ENCODE measurements at places on chromosomes 3 and 15.

DNA sequence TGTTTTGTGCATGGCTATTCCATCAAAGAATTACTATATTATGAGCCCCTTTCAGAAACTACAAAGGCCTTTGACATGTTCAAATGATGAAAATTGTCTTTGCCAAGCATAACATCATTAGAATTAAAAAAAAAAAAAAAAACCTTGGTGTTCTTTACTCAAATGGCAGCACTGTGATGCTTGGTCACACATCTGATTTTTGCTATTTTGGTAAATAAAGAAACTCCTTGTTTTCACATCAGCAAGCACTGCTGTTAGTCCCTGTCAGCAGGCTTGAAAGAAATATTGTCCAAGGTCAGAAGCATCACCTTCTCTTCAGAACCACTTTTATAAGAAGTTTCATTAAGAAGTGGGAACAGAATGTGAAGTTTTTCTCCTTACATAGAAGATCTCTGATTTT, 537.3 kb downstream of the MFSD1 start:
- DNase-seq: no peak

- no peak for DNase-seq
These were observed 427.1 kb upstream of the RASGRP1 start for GRCh38 chr15:38991701-38992100.

DNA sequence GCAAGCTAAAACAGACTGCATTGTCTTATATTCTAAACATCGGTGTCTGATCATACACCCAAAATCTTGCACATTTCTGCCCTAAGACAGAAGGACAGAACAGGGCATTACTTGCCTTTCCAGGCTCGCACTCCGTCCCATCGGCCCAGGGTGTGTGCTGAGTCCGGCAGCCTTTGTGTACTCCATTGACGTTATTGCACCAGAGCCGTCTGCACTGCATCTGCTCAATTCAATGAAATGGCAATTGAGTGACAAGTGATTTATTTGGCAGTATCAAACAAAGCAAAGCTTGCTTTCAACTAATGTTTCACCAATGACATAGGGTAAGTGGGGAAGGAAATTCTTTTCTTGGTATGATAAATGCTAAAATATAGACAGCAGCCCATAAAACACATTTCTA, 40.0 kb downstream of the ADAMTS9 start:
- no peak for DNase-seq

GRCh38 chr3:43892526-43892925, 201.8 kb downstream of the ABHD5 start:
- DNase-seq: no peak

- DNase-seq: no peak
These were observed 23.9 kb downstream of the SLC35A5 start for GRCh38 chr3:112585782-112586181.

GRCh38 chr15:90425726-90426346, 37.8 kb downstream of the IQGAP1 start:
- no peak for DNase-seq

DNA sequence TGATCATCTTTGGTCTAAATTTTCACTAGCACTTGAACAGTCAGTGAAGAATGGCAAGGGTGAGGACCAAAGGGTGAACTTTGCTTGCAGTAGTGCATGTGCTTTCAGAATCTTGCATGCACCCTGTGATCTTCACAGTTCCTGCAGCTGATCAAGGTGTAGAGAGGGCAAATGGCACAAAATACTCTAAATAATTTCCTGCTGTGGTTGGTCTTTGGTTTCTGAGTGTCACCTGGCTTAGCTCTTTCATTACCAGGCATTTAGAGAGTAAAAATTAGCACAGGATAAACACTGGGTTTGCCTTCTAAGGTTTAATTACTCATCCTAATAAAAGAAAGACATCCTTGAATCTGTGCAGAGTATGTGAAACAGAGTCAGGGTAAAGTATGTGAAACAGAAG, 11.4 kb downstream of the TIPARP start:
- DNase-seq: no peak

DNA sequence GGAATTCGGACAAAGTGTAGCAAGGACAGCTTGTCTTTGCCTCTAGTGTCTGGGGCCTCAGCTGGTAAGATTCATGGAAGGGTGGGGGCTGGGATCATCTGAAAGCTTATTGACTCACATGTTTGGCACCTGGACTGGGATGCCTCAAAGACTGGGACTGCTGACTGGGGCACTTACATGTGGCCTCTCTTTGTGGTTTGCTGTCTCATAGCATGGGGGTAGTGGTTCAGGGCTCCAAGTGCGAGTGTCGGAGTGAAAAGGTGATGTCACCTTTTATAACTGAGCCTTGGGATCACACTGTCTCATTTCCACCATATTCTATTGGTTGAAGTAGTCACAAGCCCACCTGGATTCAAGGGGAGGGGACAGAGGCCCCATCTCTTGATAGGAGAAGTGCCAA, 6.8 kb downstream of the MFSD1 start:
- no peak for DNase-seq

DNA sequence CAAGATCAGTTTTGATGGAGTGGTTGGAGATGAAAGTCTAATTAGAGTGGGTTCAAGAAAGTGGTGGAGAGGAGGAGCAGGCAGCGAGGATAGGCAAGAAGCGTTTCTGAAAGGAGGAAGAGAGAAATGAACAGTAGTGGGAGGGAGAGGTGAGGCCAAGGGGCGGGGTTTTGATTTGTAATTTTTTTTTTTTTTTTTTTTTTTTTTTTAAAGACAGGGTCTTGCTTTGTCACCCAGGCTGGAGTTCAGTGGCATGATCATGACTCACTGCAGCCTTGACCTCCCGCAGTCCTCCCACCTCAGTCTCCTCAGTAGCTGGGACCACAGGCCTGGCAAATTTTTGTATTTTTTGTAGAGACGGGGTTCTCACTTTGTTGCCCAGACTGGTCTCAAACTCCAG, 36.6 kb downstream of the MRAS start:
- DNase-seq: no peak

GRCh38 chr15:82843566-82843965, 34.1 kb downstream of the WHAMM start:
- no peak for DNase-seq

DNA sequence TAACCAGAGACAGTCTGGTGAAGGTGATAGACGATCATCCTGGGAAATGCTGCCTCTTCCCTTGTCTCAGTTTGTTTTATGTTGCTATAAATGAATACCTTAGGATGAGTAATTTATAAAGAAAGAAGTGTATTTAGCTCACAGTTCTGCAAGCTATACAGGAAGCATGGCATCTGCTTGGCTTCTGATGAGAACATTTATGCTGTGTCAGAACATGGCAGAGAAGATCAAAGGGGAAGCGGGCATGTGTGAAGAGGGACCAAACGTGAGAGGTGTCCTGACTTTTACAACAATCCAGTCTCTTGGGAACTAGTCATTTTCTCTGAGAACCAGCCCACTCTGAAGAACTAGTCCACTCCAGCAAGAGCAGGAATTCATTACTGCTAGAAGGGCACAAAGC, 9.6 kb downstream of the CMC1 start:
- no peak for DNase-seq

DNA sequence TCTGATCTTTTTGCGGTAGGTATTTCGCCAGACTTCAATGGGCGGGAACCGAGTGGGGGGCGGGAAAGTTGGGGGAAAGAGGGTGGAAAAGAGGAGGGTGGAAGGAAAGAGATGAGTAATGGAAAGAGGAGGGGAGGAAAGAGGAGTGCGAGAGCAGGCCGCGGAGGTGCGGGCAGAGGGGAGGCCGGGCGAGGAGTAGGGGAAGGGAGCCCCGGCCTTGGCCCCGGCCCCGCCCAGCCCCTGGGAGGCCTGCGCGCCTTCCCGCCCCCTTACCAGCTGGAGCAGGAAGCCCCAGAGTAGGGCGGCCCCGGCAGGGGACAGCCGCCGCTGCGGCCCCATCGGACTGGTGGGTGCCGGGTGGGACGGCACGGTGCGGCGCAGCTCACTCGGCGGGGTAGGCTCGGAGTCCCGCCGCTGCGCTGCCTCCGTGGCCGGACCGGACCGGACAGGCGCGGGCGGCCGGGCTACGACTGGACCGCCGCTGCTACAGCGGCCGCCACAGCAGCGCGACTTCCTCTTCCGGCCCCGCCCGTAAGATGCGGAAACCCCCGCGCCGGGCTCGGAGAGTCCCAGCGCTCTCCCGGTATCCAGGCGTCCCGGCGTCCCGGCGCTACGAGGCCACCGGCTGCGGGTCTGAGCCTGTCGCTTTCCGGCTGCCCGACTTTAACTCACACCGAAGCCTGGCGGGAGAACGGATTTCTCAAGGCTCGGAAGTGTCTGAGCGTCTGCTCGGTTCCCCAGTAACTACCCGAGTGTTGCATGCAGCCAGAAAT, at the start of gene SPPL2A:
Gene SPPL2A, minus strand, starts transcription at position 512 of the 773 bp plus-strand sequence. Its CDS starts 173 bp downstream, at position 339.
- peak; percentile 64 for DNase-seq

GRCh38 chr3:96324087-96324486, 490.3 kb upstream of the EPHA6 start:
- no peak for DNase-seq

DNA sequence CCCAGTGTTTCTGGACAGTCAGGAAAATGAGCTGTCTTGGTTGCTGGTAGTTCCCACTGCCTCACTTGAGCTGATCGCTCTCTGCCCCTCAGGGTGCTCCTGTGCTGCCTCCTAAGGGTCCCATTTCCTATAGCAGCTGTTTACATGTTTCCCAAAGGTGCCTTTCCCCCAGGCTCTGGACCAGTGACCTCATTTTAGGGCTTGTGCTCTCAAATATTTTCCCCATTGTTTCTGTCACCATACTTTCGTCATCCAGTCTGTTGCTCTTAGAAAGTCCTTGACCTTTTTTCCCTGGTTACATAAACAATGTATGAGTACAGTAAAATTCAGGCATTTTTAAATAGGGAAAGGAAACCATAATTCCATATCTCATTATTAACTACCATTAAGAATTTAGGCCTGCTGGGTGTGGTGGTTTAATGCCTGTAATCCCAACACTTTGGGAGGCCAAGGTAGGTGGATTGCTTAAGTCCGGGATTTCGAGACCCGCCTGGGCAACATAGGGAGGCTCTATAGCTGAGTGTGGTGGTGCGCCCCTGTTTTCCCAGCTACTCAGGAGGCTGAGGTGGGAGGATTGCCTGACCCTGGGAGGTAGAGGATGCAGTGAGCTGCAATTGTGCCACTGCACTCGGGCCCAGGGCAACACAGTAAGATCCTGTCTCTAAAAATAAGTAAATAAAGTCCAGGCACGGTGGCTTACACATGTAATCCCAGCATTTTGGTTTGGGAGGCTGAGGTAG, 11.7 kb downstream of the RAD54L2 start:
- DNase-seq: no peak

- no peak for DNase-seq
These were observed 21.7 kb upstream of the UBL7 start for GRCh38 chr15:74482661-74483060.

DNA sequence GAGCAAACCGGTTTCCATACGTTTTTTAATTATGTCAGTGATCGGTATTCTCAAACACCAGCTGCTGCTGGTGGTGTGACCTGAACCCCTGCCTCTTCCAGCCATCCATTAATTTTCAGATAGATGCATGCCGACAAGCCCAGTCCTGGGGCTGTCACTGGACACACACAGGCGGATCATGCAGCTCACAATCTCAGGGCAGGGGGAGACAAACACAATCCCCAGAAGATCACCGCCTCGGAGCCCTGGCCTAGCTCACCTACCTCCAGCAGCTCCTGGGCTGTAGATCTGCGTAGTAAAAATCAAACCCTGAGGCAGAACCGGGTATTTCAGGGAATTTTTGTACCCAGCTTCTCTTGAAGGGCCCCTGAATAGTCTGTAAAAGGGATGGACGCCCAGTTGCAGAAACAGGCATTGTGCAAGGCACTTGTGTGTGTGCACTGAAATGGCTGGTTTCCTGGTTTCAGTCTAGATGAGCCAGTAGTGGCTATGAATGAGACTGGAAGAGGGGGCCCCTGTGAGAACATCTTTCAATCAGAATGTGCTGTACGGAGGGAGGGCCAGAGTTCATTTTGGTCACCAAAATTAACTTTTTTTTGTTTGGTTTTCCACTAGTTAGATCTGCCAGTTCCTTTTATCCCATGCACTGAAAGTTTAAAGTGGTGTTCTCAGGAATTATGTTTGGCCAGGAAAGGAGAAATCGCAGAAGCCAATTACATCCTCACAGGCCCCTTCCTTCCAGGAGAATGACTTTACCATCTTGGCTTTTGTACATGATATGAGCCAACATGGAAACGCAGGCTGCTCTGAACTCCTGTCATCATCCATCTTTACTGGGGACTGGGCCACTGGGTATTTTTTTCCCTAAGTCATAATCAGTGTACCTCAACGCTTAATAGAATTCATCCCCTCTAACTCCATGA, 55.0 kb upstream of the RPL32 start:
- no peak for DNase-seq

- DNase-seq: no peak
These were observed 516.6 kb downstream of the CADM2 start for GRCh38 chr3:85475346-85475745.

GRCh38 chr3:130644628-130645253, 101.9 kb downstream of the PIK3R4 start:
- no peak for DNase-seq

DNA sequence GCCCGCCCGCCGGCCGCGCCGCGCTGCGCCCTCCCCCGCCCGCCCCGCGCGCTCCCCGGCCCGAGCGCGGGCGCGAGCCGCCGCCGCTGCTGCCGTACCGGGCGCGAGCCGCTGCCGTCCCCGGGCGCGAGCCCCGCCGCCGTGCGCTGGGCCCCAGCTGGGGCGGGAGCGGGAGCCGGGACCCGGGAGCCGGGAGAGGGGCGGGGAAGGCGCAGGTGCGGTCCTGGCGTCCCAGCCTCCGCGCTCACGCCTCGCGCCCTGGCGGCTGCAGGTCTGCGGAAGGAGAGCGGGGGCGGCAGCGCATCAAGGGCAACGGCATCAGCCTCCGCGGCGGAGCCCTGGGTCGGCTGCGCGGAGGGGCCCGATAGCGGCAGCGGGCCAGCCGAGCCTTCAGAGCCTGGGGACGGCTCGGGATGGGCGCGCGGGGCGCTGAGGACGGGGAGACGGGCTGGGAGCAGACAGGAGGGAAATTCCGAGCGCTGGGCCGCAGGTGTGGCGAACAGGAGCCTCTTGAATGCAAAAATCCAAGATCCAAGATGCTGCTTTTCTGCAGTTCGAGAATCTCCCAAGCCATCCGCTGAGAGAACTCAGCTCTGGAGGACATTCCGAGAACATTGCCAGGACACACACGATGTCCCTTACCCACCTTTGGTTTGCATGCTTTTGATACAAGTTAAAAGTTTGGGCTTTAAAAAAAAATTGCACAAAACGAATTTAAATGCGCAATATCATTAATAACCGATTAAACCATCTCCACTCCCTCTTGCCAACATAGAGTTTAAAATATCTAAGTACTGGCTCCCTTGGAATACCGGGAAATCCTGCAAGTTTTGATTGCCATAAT, 251.1 kb downstream of the TJP1 start:
- no peak for DNase-seq

All from stimulated activated CD4-positive, alpha-beta T cell treated with anti-CD3 and anti-CD28 coated beads, Interleukin-1b, Interleukin-23, amount 100 ng/mL, for 1 hour (primary cell).